ENCODE measurements at places on chromosomes 4 and X.

GRCh38 chr4:143506031-143506430 lies 7.5 kb upstream of the SMARCA5 start:
- no peak for DNase-seq

DNA sequence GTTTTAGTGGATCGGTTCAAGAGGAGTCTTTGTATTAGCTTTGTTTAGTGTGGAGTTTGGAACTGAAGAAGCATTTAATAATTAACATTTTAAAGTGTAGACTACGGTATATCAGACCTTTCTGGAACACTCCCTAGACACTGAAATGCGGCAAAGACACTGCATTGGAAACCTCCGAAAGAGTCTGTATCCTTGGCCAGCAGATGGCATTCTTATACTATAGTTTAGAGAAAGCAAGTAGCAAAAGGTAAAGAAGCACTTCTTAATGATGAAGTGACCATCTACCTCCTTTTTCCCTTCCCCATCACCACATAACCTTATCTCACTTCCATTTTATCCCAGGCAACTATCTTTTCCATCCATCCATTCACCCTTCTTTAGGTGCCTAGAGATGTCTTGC lies 7.6 kb downstream of the FABP2 start:
- no peak for DNase-seq

GRCh38 chr4:833731-834367 lies 7.9 kb upstream of the CPLX1 start:
- no peak for DNase-seq

DNA sequence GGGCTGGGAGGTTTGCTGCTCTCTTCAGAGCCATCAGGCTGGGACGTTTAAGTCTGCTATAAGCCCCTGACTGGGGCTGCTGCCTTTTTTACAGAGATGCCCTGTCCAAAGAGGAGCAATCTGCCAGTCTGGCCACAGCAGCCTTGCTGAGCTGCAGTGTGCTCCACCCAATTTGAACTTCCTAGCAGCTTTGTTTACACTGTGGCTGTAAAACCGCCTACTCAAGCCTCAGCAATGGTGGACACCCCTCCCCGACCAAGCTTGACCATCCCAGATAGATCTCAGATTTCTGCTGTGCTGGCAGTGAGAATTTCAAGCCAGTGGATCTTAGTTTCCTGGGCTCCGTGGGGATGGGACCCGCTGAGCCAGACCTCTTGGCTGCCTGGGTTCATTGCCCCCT lies 40.7 kb downstream of the SPATA18 start:
- no peak for DNase-seq

- no peak for DNase-seq
Observed at GRCh38 chrX:132860200-132860599, 98.2 kb downstream of the HS6ST2 start.

DNA sequence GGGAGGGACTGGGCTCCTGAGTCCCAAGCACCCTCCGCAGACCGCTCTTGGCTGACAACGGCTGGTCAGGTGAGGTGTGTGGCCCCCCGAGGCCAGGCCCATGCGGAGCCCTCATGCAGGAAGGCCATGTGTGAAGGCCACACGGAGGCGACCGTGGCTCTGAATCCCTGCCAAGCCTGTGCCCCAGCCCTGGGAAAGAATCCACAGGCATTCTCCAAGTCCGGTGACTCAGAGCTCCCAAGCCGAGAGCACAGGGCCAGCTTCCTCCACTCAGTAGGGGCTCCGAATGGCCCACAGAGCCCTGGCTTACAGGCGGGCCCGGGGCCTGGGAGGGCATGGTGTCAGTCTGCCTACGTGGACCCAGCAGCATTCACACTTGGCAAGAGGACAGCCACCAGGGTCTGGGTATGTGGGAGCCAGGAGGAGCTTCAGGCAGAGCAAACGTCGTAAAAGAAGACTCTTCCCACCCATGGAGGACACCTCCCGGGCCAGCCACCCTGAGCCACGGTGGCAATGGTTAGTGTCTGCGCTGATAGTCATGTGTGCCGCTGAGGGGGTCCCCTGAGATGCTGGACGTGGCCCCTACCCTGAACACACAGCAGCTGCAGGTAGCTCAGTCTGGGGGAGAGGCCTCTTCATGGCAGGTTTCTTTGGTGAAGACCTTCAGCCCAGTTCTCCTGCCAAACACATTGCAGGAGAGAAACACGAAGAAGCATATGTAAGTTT lies 105.7 kb downstream of the PSAPL1 start:
- DNase-seq: no peak

- no peak for DNase-seq
Observed at GRCh38 chr4:59920416-59920815, 1279.7 kb upstream of the ADGRL3 start.

- no peak for DNase-seq
Observed at GRCh38 chrX:23785580-23785979, 2.6 kb downstream of the SAT1 start.

- DNase-seq: no peak
Observed at GRCh38 chrX:57904176-57904880, 5.9 kb downstream of the ZXDA start.

DNA sequence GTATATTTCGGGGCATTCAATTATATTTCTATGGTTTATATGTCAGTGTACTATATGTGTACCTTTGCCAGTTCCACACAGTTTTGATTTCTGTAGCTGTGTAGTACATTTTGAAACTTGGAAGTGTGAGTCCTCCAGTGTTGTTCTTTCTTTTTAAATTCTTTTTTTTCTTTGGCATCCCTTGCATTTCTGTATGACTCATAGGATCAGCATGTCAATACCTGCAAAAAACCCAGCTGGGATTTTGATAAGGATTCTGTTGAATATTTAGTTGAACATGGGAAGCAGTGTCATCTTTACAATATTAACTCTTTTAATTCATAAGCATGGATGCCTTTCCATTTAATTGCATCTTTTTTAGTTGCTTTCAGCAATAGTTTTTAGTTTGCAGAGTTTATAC lies 100.0 kb downstream of the SH3BGRL start:
- DNase-seq: no peak

DNA sequence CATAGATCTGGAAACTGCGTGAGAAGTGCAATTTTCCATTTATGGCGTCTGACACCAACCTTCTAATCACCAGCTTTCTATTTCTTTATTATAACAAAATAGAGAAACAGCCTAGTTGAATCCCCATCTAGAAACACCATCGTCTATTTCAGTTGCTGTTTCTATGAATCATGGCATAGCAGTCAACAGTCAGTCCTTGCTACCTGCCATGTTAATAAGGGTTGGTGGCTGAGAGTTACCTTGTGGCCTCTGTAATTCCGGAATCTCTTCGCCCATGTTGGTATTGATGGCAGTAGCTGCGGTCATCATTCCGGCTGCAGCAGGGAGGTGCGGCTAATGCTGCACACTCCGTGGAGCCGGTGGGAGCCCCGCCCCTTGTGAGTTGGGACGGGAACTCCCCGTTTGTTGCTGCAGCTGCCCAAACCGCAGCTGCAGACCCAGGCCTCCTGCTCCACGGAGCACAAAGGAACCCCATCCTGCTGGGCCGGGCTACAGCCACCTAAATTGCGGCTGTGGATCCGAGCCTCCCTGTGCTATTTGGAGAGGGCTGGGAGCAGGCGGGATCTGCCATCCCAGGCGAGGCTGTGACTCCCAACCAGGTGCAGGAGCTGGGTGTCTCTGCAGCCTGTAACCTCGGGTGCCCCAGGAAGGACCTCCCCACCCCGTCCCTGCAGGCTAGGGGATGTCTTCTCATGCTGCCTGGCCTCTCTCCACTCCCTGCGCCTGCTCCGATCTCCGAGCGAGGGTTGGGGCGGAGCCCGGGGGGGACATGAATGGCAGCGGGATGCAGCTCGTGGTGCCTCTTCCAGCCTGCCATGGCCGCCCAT lies 115.4 kb upstream of the STK26 start:
- DNase-seq: no peak

- no peak for DNase-seq
Observed at GRCh38 chr4:106773076-106773905, 262.8 kb downstream of the DKK2 start.

- no peak for DNase-seq
Observed at GRCh38 chr4:159016593-159017024, 86.3 kb upstream of the RAPGEF2 start.

DNA sequence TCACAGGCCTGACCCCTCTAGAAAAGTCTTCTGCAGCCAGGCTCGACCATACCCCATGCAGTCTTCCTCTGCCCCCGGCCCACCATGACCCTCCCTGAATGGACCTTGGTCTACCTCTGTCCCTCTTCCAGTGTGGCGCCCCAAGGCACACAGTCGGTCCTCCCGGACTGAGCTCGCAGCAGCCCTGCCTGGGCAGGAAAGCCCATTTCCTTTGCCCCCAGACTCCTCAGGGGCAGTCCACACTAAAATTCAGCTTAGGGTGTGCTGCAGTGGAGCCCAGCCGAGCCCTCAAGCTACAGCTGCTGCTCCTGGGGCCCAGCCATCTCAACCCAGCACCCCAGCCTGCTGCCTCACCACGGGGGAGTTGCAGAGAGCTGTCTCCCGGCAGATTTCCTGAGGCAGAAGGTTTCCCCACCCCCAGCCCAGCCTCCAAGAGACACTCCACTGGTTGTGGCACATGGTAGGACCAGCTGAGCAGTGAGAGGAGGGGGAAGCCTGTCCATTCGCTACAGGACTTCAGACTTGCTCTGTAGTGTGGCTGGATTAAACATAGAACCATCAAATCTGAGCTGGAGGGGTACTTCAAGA lies 37.5 kb upstream of the IQSEC2 start:
- DNase-seq: no peak

- DNase-seq: no peak
Observed at GRCh38 chr4:6891436-6892170, 18.0 kb upstream of the TBC1D14 start.

DNA sequence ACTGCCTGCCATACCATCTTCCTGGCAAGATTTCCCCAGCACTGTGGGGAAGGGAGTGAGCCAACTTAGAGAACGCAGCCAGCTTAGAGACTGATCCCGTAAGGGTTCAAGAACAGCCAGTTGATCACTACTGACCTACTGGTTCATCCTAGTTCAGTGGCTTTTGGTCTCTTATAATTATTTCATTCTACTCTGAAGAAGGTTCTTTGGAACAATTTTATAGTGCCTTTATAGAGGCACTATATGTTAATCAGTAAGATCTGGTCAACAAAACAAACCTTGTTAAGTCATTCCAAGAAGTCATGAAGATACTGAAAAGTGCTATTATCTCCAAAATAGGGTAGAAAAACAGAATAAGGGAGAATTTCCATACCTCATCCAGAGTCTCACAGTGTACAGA lies 33.2 kb upstream of the ENPEP start:
- no peak for DNase-seq

- no peak for DNase-seq
Observed at GRCh38 chrX:67922966-67923365, 379.1 kb downstream of the AR start.

- DNase-seq: no peak
Observed at GRCh38 chrX:32530802-32531403, 680.4 kb downstream of the DMD start.

DNA sequence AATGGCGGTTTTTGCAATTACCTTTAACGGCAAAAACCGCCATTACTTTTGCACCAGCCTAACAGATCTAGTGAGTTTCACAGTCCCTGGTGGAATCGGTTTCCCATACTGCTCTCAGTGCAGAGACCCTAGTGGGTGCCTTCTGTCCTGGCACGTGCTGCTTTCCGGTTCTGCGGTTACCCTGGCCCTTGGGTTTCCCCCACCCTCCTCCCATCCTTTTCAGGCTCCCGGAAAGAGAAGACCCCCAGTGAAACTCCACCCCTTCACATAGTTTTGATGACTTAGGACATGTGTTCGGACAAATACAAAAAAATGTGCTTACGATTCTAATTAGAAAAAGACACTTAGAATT lies 36.9 kb downstream of the NLGN3 start:
- DNase-seq: peak; percentile 33

DNA sequence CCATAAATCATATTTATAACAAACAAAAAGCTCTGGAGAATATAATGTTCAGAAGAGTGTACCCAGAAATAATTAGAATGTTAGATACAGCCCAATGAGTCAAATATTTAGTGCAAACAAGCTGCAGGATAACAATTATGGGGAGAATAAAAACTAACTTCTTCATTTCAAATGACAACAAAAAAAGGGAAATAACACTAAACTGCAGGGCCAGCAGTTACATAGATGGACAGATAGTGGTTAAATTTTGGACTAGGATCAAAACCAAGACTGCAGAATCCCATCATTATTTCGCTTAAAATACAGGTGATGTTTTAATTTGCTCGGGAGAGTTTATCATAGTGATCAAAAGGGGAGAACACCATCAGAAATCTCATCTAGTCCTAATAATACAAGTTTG lies 617 bp upstream of the GPR34 start:
- no peak for DNase-seq

DNA sequence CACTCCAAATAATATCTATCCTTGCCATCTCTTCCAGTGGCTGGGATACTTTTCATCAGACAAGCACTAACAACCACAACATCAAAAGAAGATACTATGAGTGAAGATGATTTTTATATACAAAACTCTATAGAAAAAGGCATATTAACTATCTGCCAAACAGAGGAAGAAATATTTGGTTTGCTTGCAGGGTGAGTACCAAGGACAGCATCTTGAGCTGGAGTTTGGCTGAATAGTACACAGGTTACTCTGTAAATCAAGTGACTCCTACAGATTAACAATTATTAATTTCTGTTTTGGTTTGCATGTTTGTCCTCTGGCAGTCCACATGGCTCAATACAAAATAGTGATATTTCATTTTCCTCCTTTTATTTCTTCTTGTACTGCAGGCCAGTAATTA lies 248.0 kb downstream of the RBMX2 start:
- no peak for DNase-seq

GRCh38 chrX:18377796-18378195 lies 23.3 kb upstream of the SCML2 start:
- DNase-seq: no peak

Data from activated T-cell treated with anti-CD3 and anti-CD28 coated beads for 24 hours (primary cell).